Stimulated activated CD4-positive, alpha-beta T cell treated with anti-CD3 and anti-CD28 coated beads, Interleukin-1b, Interleukin-23, amount 100 ng/mL, for 1 hour (primary cell): ENCODE measurements at places on chromosomes 2 and 18.

- DNase-seq = no peak
Observed at GRCh38 chr2:238697193-238698071, 150.5 kb upstream of the TWIST2 start.

DNA sequence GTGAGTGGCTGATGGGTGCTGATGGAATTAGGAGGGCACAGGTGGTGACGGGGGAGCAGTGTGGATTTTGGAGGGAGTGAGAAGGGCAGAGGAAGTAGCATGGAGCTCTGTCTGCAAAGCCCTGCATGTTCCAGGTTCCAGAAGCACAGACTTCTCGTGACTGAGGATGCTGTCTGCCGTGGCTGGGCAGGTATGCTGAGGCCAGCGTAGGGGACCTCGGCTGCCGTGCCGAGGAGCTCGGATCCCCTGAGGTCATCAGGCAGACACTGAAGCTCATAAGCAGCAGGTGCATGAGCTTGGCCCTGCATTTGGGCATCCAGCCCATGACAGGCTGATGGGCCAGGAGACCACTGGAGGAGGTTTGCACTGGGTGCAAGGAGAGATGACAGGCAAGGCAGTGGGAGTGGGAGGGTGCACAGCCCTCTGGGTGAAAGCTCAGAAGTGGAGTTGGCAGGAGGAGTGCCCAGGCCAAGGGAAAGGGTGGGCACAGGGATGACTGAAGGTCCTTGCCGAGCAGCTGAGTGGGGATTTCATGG, 215.3 kb downstream of the SH3RF3 start:
- DNase-seq = no peak

DNA sequence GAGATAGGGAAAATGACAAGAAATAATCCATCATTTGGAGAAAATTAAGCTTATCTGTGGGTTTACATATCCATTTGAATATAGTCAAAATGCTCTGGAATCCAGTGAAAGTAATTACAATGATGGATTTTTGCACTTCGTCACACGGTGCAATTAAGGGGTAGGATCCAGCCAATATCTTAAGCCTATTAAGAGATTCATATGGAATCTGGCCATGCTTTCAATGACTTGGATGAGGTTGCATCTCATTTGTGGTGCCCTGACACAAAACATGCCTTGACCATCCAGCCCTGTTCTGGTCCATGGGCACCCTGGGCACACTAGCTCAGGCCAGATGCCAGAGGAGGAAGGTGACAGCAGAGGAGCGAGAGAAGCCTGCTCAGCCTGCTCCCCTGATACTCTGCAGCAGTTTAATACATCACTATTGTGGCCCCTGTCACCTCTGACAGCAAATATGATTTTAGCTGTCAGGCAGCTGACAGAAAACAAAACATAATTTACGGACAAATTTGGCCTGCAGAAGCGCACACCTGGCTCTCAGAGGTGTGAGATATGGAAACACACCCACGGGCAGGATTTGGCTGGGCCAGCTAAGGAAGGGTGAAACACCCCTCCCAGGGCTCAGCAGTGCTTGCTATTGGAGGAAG, 94.1 kb upstream of the ST8SIA3 start:
- no peak for DNase-seq

DNA sequence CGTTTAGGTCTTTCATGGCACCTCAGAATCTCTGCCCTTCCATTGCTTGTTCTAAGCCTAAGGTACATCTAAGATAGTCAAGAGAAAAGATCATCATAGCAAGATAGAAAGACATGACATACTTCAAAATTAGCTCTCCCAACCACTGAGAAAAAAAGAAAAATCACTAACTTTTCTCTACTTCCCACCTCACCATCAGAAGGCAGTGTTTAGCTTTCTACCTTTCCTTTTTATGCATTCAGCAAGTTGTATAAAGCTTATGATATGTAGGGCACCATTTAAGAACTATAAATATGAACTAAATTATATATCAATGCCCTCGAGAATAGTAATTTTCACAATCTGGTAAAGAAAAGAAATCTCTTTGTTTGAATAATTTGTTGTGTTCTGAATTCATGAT, 331.8 kb upstream of the VWC2L start:
- DNase-seq = no peak

DNA sequence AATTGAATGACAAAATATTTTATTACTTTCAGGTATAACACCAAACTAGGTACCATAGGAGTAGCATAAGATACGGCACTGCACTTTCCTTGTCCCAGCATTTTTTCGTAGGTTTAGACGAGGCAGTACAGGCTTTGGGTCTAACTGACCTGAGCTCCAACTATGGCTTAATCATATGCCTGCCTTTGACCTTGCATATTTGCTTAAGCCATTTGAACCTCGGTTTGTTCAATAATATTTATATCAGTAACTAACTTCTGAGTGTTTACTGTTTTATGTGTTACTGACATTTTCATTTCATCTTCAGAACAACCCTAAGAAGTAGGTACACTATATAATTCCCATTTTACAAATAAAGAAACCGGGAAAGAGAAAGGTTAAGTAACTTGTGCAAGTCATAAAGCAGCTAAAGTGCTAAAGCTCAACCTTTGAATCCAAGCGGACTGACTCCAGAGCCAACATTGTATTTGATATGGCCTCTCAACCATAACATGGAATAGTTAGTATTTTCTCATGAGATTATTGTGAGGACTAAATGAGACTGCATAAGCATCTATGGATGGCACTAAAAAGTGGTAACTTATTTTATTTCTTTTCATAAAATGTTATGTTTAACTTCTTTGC, 104.0 kb downstream of the R3HDM1 start:
- no peak for DNase-seq

DNA sequence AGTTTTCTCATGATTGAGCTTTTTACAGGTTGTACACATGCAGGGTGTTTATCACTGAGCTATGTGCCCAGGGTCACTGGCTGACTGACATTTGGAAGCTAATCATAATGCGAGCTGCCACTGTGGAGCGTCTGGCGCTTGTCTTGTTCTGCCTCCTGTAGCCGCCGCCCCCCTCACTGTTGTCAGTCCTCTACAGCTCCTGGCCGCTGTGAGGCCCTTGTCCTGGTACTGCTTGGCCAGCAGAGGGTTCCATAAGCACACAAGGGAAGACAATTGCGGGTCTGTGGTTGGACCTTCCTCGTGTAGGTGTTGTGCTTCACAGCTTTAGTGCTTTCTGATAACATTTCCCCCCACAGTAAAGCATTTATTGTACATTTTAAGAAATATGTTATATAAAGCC, 105.6 kb upstream of the LDLRAD4 start:
- DNase-seq = no peak

- DNase-seq = no peak
Observed at GRCh38 chr2:241798631-241799521, 10.1 kb upstream of the NEU4 start.

DNA sequence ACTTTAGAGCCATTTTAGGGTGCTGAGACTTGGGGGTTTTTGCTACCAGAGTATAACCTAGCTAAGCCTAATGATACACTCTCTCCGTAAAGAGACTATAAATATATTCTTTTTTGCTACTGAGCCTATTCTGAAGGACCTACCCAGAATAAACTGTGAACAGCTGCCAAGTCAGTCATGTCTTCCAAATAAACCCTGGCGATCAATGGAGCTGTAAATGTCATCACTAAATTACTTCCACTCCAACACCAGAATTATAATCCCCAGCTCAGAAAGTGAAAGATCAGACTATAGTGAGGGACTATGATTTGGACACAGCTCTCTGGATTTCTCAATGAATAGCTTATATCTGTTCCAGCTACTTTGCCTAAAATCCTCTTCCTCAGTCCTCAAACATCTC, 178.9 kb downstream of the METTL4 start:
- DNase-seq = no peak
